ENCODE measurements at places on chromosomes 6 and 20. TPM values are rescaled to one million over a fixed set of nuclear protein-coding genes. Genes with fewer than 3 reads are reported as not detected.

NAPB gene
- polyA plus RNA-seq: 60.1 TPM

ENPP4 gene
- polyA plus RNA-seq: 46.4 TPM

RAB44 gene
- not detected for polyA plus RNA-seq

TNXB gene
- polyA plus RNA-seq: not detected

TAB2 gene
- 15.2 TPM for polyA plus RNA-seq

RHAG gene
- not detected for polyA plus RNA-seq

MKKS gene
- polyA plus RNA-seq: 45.8 TPM

PTCHD4 gene
- polyA plus RNA-seq: 38.7 TPM

SLC22A3 gene
- polyA plus RNA-seq: 0.34 TPM

ZNF334 gene
- polyA plus RNA-seq: 10.5 TPM

AIF1 gene
- not detected for polyA plus RNA-seq
